ENCODE measurements at places on chromosomes 3 and 15.

DNA sequence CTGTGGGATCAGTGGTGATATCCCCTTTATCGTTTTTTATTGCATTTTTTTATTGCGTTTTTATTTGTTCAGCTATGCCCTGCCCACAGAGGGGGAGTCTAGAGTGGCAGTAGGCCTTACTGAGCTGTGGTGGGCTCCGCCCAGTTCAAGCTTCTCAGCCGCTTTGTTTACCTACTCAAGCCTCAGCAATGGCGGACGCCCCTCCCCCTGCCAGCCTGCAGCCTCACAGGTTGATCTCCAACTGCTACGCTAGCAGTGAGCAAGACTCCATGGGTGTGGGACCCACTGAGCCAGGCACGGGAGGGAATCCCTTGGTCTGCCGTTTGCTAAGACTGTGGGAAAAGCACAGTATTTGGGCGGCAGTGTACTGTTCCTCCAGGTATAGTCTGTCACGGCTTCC lies 500.6 kb upstream of the MCTP2 start:
- no peak for DNase-seq

DNA sequence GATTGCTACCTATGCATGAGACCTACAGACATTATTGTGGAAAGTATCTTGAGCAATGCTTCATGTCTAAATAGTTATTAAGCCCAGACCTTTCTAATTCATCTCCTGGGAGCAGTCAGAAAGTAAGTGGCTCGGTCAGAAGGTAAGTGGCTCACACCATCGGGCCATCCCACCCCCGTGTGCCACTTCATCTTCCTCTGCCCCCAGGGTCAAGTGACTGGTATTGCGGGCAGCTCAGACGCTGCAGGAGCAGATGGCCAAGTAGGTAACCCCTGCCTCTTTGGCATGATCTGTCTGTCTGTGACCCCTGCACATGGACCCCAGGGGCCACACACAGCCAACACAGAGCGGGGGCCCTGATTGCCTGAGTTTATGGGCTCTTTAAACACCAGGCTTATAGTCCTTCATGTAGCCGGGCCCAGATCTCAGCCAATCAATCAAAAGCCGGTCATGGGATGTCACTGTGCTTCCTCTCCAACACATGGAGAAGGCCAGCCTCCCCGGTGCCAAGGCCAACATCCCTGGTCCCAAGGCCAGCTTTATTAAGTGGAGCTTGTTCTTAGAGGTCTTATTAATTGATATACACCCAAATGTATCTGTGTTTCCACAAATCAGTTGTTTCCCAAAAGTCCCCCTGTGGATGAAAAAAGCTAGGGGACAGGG lies 42.9 kb downstream of the LARP6 start:
- no peak for DNase-seq

GRCh38 chr15:70853973-70854665 lies at the start of gene LARP6:
TSS of gene LARP6 (minus strand) at chr15:70854157. CDS start at chr15:70854088, 69 bp downstream.
- no peak for DNase-seq

- no peak for DNase-seq
Measured at GRCh38 chr15:96122077-96123027, 208.1 kb upstream of the NR2F2 start.

DNA sequence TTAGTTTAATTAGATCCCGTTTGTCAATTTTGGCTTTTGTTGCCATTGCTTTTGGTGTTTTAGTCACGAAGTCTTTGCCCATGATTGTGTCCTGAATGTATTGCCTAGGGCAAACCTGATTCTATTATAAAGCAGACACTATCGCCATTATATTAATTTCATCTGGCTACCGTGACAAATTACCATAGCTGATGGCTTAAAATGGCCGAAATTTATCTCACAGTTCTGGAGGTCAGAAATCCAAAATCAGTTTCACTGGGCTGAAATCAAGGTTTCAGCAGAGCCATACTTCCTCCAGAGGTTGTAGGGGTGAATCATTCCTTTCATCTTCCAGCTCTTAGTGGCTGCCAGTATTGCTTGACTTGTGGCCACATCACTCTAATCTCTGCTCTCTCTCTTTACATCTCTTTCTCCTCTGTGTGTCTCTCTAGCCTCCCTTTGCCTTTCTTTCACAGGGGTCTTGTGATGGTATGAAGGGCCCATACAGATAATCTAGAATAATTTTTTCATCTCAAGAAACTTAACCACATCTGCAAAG lies 31.7 kb upstream of the FRMD4B start:
- DNase-seq = no peak

DNA sequence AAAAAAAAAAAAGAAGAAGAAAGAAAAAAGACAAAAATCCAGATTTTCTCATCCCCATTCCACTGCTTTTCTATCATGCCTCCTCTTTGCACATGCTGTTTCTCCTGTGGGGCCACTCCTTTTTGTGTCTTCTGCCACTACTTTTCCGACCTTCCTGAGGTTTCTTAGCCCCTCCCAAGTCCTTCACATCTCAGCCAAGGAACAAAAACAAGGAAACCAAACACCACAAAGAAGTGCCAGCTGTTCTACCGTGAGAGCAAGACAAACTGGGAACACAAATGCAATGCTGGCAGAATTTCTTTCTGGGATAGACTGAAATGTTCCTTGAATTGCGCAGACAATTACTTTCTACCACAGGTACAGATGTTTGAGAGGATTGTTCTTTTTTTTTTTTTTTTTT lies 83.2 kb downstream of the MB21D2 start:
- DNase-seq = no peak

- DNase-seq = no peak
Measured at GRCh38 chr3:38397320-38397719, 50.7 kb downstream of the XYLB start.

DNA sequence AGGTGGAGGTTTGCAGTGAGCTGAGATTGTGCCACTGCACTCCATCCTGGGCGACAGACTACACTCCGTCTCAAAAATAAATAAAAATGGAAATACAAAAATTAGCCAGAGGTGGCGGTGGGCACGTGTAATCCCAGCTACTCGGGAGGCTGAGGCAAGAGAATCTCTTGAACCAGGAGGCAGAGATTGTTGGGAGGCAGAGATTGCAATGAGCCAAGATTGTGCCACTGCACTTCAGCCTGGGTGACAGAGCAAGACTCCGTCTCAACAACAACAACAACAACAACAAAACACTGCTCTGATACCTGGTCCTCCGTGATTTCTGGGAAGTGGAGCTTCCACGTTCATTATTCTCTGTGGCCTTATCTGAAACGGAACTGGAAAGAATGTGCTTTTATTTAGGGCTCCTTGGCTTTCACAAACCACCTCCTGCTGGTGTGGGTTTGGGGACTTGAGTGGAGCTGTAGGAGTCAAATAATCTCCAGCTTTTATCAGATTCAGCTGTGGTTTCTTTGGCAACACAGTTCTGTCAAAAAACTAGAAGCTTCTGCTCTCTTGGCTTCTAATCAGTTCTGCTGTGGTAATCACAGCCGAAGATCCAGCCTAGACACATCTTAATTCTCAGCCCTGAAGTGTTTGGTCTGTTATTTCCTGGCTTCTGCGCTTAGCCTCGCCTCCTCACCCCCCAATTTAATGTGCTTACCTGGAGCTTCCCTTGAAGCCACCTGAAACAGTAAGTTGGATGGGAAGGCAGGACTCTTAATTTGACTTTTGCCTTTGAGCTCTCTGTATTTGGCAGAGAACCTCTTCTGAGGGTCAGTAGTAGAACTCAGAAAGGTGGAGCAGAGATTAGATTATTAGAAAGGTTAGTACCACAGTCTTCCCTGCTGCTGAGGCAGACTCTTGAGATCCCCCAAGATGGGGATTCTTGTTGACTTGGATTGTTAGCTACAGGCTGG lies 21.4 kb downstream of the IRAK2 start:
- DNase-seq = no peak

- no peak for DNase-seq
Measured at GRCh38 chr15:83207009-83207659, 489 bp downstream of the HDGFL3 start.

- no peak for DNase-seq
Measured at GRCh38 chr15:85500729-85501128, 120.3 kb downstream of the AKAP13 start.

- no peak for DNase-seq
Measured at GRCh38 chr3:113546414-113546893, 14.1 kb downstream of the SIDT1 start.

DNA sequence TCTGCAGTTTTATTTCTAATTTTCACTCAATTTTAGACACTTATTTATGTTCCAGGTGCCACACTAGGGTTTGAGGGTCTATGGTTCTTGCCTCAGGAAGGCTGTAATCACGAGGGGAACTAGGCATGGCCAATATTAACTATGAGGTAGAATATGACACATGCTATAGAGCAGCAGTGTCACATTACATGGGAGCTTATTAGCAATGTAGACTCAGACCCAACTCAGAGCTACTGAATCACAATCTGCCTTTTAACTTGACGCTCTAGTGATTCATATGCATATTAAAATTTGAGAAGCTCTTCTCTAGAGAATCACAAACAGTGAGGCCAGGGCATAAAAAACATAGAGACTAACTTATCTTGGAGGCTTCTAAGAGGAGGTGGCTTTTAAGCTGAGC lies 32.8 kb upstream of the MRPL3 start:
- DNase-seq = no peak

DNA sequence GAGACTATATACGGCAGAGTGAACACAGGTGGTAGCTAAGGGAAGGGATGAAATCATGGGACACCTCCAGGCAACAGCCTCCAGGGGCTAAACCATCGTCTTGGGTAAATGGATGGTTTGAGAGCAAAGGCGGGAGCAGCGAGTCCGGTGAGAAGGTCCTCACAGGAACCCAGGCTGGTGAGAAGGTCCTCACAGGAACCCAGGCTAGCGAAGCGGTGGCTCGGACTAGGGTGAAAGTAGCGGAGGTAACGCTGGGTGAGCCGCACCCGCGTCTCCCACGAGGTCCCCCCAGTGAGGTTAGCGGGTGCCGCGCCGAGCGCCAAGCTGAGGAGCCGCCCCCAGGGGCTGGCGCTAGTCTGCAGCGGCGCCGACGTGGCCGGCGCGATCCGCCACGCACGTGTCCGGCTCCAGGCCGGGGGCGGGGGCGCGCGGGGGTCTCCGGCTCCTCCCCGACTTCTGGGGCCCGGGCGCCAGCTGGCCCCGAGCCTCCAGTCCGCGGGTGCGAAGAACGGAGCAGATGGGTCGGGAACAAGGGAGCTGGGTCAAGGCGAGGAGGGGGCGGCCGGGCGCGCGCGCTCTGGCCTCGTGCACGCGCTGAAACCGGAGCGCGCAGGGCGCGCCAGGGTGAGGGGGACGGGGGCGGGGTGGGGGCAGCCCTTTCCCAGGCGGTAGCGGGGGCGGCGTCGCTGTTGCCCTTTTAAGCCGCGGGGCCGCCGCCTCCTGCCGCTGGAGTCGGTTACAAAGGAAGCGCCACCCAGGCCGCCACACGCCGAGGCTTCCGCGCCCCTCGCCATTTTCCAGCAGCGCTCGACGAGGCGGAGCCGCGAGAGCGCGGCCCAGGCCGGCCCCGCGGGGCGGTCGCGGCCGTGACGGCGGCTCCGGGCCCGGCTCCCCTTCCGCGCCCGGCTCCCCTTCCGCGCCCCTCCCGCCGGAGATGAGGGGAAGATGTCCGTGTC lies at the start of gene UBE2Q2:
Gene UBE2Q2 (plus strand): TSS at position 726 of the 956 bp plus-strand sequence. CDS start 220 bp downstream, at position 946.
- DNase-seq = peak; percentile 7

- DNase-seq = no peak
Measured at GRCh38 chr3:152496286-152496685, 227.6 kb downstream of the MBNL1 start.

- DNase-seq = no peak
Measured at GRCh38 chr3:45441584-45442310, 53.4 kb downstream of the LARS2 start.

DNA sequence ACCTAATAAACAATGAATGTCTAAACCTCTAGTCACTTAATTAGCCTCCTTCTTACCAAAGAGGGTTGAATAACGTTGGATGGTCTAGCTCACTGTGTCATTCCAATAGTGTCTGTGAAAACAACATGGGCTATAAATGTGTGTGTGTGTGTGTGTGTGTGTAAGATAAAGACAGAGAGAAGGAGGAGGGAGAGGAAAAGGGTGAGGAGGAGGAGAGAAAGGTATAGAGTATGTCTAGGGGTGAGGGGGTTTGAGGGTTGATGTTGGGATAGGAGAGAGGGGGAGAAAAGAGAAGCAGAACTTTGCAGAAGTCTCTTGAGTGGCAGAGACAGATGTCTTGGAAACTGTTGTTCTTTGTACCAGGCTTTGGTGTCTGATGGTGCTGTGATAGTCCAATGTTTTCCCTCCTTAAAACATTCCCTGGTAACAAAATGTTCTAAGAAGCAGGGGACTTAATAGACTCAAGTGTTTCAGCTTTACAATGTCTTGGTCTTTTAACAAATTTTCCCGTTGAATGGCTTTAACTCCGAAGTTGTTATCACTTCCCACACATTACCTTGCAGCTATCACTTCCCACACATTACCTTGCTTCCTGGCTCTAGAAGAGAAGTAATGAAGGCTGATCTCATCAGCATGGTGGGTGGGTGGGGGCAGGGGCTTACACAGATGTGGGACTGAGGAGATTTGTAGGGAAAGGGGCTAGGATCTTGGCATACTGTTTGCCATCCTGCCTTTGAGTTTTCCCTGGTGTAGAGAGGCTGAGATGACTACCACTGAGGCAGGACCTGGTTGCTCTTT lies 57.8 kb upstream of the ETV5 start:
- no peak for DNase-seq

DNA sequence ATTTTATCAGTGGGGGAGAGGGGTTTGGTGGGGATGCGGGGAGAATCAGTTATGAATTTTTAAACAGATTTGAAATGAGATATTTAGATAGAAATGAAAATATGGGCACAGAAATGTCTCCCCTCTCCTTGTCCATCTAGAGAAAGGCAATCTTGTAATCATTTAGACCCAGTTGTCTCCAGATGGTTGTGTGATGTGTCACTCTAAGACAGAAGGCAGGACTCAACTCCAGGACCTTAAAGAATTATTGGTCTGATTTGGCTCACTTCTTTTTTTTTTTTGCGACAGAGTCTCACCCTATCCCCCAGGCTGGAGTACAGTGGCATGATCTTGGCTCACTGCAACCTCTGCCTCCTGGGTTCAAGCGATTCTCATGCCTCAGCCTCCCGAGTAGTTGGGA lies 77.2 kb downstream of the EOMES start:
- DNase-seq = no peak

GRCh38 chr15:86553108-86553507 lies 473.4 kb downstream of the AGBL1 start:
- no peak for DNase-seq

DNA sequence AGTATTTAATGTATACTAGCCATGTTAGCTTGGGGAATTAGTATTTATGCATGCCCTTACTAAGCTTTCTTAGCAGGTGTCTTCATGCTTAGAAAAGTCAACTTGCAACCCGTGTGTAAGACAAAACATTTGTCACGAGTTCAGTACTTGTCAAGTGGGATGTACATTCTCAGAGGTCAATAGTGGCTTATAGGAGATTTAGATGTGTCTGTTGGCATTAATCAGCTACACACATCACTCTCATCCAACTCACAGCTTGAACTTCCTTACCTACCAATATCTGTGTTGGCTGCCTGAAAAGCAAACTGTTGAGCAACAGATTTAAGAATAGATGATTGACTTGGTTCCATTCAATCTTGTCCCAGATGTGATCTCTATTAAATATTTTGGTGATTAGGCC lies 109.5 kb downstream of the ROBO2 start:
- no peak for DNase-seq

- DNase-seq = no peak
Measured at GRCh38 chr3:119870512-119870911, 88.6 kb downstream of the NR1I2 start.
